ENCODE measurements at places on chromosomes 6 and 20. TPM values are rescaled to one million over a fixed set of nuclear protein-coding genes. Genes with fewer than 3 reads are reported as not detected.

- no peak overlapping the region for H3K27ac ChIP-seq
- no peaks in the 10 kb centered on the region for H3K27me3 ChIP-seq
- peak; percentile 36 for DNase-seq
- no peak overlapping the region for H3K4me3 ChIP-seq
- peaks cover 11% of the 10 kb centered on the region for H3K4me1 ChIP-seq
Observed at GRCh38 chr6:156347246-156347645, 429.9 kb upstream of the ARID1B start.

DNA sequence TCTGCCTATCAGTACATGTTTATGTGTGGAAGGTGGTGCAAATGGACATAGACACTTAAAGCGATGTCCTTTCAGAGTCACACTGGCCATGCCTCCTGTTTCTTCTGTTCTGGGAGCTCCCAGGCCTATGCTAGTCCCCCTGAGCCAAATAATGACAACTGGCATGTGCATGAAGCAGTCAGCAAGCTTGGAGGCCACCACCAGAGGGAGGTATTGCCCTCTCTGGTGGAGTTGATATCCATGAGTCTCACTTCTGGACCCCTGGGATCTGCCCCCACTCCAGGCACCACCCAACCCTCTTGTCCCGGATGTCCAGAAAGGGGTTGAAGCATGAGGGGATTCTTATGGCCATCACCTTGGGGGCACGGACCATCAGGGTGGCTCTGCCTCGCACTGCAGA is 172.2 kb downstream of the AIG1 start:
- peak; percentile 29 for DNase-seq
- no peaks in the 10 kb centered on the region for H3K27me3 ChIP-seq
- H3K4me1 ChIP-seq: no peaks in the 10 kb centered on the region
- H3K27ac ChIP-seq: no peak overlapping the region
- no peak overlapping the region for H3K4me3 ChIP-seq
- H3K36me3 ChIP-seq: no peaks in the 10 kb centered on the region

DNA sequence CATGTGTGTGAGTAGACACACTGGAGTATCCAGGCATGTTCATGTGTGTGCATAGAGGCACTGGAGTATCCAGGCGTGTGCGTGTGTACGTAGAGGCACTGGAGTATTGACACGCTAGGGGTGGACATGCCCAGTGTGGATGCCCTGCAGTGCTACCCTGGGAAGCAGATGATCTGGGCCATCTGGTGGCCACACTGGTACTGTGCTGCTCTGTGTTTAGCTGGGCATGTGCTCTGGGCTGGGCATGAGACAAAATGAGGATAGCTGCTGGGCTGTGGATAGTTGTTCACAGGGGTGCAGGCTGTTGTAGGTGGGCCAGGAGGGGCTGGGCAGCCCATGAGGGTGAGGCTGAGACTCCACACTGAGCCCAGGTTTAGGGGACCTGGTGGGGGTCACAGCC is 24.0 kb upstream of the NPBWR2 start:
- H3K27ac ChIP-seq: no peak overlapping the region
- no peak overlapping the region for H3K4me3 ChIP-seq
- no peak for DNase-seq

GRCh38 chr6:149962461-149963211 is 1.1 kb upstream of the ULBP1 start:
- no peaks in the 10 kb centered on the region for H3K27me3 ChIP-seq
- H3K36me3 ChIP-seq: no peaks in the 10 kb centered on the region
- DNase-seq: no peak
- H3K4me1 ChIP-seq: no peaks in the 10 kb centered on the region
- H3K4me3 ChIP-seq: no peak overlapping the region

DNA sequence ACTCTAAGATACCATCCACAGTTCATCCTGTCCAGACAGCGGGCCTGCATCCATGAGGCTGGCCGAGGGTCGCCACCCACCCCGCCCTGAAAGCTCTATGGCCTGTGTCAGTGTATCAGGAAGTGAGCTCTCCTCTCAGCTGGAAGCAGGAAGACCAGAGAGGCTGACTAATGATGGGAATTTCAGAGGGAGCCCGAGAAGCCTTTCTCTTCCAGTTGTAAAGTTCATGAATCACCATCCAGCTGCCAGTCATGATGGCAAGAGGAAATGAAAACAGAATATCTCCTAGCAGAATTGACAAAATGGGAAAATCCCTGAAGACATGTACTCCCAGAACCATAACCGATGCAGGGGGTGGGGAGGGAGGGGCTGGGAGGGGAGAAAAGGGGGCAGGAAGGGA is 109.6 kb upstream of the RPS6KA2 start:
- no peak overlapping the region for H3K27ac ChIP-seq
- no peak overlapping the region for H3K4me3 ChIP-seq
- peaks cover 2% of the 10 kb centered on the region for H3K27me3 ChIP-seq
- no peaks in the 10 kb centered on the region for H3K36me3 ChIP-seq
- no peak for DNase-seq
- H3K4me1 ChIP-seq: peaks cover 1% of the 10 kb centered on the region

DNA sequence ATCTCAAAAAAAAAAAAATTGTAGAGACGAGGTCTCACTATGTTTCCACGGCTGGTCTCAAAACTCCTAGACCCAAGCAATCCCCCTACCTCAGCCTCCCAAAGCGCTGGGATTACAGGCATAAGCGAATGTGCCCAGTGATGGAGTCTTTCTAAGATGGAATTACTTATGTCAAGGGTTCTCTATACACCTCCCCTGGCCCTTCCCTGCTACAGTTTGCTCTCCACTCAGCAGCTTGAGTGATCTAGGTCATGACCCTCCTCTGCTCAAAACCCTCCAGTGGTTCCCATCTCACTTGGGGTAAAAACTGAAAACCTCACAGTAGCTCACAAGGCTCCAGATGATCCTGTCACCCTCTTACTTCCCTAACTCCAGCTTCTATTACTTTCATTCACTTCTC is 1.8 kb upstream of the DNPH1 start:
- peaks cover 3% of the 10 kb centered on the region for H3K27me3 ChIP-seq
- no peaks in the 10 kb centered on the region for H3K4me1 ChIP-seq
- DNase-seq: no peak
- H3K36me3 ChIP-seq: no peaks in the 10 kb centered on the region
- no peak overlapping the region for H3K4me3 ChIP-seq

GRCh38 chr6:34052918-34053608 is 92.8 kb downstream of the GRM4 start:
- no peak for DNase-seq
- no peaks in the 10 kb centered on the region for H3K27me3 ChIP-seq
- no peak overlapping the region for H3K4me3 ChIP-seq
- H3K27ac ChIP-seq: no peak overlapping the region
- peaks cover 3% of the 10 kb centered on the region for H3K4me1 ChIP-seq

- no peaks in the 10 kb centered on the region for H3K27me3 ChIP-seq
- no peak overlapping the region for H3K4me3 ChIP-seq
- peaks cover 15% of the 10 kb centered on the region for H3K4me1 ChIP-seq
Observed at GRCh38 chr20:62664019-62664971, 22.0 kb downstream of the SLCO4A1 start.

DNA sequence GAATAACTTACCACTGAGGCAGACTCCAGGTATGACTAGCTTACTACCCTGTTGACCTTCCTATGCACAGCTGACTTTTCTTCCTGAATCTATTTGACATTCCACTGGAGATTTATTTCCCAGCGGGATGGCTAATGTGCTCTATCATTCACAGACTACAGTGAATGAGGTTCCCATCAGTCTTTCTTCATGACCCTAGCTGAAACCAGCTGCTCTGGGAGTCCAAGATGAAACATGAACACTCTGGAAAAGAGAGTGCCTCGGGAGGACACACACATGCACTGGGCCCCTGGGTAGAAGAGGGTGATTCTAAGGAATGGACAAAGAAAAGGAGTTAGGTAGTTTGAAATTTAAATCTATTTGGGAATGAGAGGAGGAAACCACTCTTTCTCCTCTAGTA is 82.6 kb upstream of the DST start:
- H3K36me3 ChIP-seq: no peaks in the 10 kb centered on the region
- H3K4me1 ChIP-seq: peaks cover 7% of the 10 kb centered on the region
- H3K4me3 ChIP-seq: no peak overlapping the region
- DNase-seq: no peak

- H3K27me3 ChIP-seq: no peaks in the 10 kb centered on the region
- H3K27ac ChIP-seq: no peak overlapping the region
- no peaks in the 10 kb centered on the region for H3K4me1 ChIP-seq
- H3K36me3 ChIP-seq: no peaks in the 10 kb centered on the region
- no peak overlapping the region for H3K4me3 ChIP-seq
Observed at GRCh38 chr20:7094438-7094997, 327.0 kb downstream of the BMP2 start.

DNA sequence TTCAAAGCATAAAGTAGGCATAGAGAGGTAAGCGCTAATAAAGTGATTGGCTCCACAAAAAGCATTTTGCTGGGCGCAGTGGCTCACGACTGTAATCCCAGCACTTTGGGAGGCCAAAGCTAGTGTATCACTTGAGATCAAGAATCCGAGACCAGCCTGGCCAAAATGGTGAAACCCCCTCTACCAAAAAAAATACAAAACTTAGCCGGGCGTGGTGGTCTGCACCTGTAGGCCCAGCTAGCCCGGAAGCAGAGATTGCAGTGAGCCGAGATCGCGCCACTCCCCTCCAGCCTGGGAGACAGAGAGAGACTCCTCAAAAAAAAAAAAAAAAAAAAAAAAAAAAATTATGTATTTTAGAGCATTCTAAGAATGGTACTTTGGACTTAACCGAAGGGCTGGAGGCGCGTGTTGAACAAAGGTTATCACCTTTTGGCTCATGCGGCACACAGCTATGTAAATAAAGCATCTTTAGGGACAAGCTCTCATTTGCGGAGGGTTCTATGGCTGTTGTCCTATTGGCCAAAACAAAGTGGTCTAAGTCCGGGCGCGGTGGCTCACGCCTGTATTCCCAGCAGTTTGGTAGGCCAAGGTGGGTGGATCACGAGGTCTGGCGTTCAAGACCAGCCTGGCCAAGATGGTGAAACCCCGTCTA is 17.4 kb downstream of the HFE start:
- no peaks in the 10 kb centered on the region for H3K4me1 ChIP-seq
- H3K4me3 ChIP-seq: no peak overlapping the region
- no peaks in the 10 kb centered on the region for H3K27me3 ChIP-seq
- no peaks in the 10 kb centered on the region for H3K36me3 ChIP-seq

DNA sequence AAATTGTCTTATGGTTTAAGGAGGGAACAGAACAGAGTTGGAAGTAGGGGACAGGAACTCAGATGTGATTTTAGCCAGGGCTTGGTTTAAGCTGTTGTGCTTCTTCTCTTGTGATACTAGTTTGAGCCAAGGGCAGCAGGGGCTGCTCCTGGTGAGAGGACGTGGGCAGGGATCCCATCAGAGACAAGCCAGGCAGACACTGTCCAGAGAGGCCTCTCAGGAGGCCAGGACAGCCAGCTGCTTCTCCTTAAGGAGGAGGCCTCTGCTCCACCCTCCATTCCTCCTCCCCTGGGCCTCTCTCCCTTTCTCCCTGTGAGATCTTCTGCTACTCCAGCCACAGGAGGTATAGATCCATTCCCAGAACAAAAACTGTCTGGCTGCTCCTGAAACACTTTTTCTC is 108.4 kb upstream of the MLN start:
- no peak overlapping the region for H3K27ac ChIP-seq
- no peaks in the 10 kb centered on the region for H3K36me3 ChIP-seq
- DNase-seq: no peak
- H3K4me1 ChIP-seq: peaks cover 4% of the 10 kb centered on the region

DNA sequence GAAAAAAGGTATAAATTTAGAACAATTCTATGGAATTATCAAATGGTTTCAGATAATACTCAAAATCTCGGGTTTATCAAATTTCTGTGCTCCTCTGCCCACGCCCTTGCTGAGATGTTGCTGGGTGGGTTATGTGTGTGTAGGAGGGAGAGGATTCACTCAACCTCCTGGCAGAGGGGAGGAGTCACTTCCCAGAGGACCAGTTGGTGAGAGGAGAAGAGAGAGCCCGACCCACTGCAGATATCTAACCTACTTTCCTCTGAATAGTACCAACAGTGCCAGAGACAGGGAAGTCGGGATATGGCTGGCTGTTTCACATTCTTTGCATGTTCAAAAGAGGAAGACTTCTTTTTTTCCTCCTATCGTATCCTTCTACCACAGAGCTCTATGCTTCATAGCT is 187.1 kb upstream of the MAN1A1 start:
- H3K4me3 ChIP-seq: no peak overlapping the region
- no peaks in the 10 kb centered on the region for H3K27me3 ChIP-seq
- DNase-seq: no peak
- H3K36me3 ChIP-seq: no peaks in the 10 kb centered on the region

DNA sequence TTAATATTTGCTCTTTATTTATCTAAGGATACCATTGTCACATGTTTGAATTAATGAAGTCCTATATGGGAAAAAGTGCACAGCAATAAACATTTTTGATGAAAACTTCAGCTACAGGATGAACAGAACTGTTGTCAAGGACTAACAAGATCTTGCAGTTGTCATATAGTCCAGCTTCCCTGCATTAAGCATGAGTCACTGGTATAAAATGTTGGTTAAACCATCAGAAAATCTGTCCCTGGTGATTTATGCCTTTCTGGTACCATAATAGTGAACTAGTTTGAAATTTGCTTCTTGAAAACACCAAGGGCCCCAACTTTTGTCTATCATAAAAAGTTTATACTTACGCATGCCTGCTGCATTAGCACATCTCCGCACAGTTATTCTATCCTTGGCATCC is 60.4 kb upstream of the RSPO3 start:
- no peak overlapping the region for H3K4me3 ChIP-seq
- DNase-seq: no peak
- no peaks in the 10 kb centered on the region for H3K36me3 ChIP-seq
- no peaks in the 10 kb centered on the region for H3K27me3 ChIP-seq

GRCh38 chr6:89525786-89526562 is 93.0 kb downstream of the ANKRD6 start:
- H3K4me1 ChIP-seq: no peaks in the 10 kb centered on the region
- no peak overlapping the region for H3K27ac ChIP-seq
- no peaks in the 10 kb centered on the region for H3K36me3 ChIP-seq
- no peak for DNase-seq
- H3K4me3 ChIP-seq: no peak overlapping the region

GRCh38 chr6:19715167-19715551 is 122.0 kb upstream of the ID4 start:
- no peak for DNase-seq
- H3K27me3 ChIP-seq: no peaks in the 10 kb centered on the region
- H3K27ac ChIP-seq: no peak overlapping the region
- H3K4me1 ChIP-seq: peaks cover 4% of the 10 kb centered on the region

GRCh38 chr20:19706463-19706862 is 51.6 kb upstream of the RIN2 start:
- no peak overlapping the region for H3K4me3 ChIP-seq
- no peak overlapping the region for H3K27ac ChIP-seq
- DNase-seq: peak; percentile 6

- H3K27ac ChIP-seq: no peak overlapping the region
- no peaks in the 10 kb centered on the region for H3K36me3 ChIP-seq
- no peak overlapping the region for H3K4me3 ChIP-seq
- no peaks in the 10 kb centered on the region for H3K27me3 ChIP-seq
- DNase-seq: no peak
- peaks cover 2% of the 10 kb centered on the region for H3K4me1 ChIP-seq
Observed at GRCh38 chr6:136524339-136524935, 25.8 kb downstream of the MAP7 start.

FAM83D gene
- 2.2 TPM for total RNA-seq

TBX18 gene
- total RNA-seq: 0.25 TPM

SLC35D3 gene
- 0.54 TPM for total RNA-seq

PHACTR1 gene
- 48.4 TPM for total RNA-seq

CCN6 gene
- total RNA-seq: not detected

NRN1 gene
- total RNA-seq: 9.4 TPM

CTCFL gene
- total RNA-seq: not detected

PARD6B gene
- 38.1 TPM for total RNA-seq

ABHD16B gene
- not detected for total RNA-seq

SLX4IP gene
- 9.5 TPM for total RNA-seq

PERP gene
- 29.1 TPM for total RNA-seq

TINAG gene
- not detected for total RNA-seq

SIRPB1 gene
- total RNA-seq: 1.2 TPM

NAPB gene
- 45.7 TPM for total RNA-seq

KCNS1 gene
- total RNA-seq: 3.0 TPM

EEF1E1 gene
- 18.9 TPM for total RNA-seq

SAMD10 gene
- total RNA-seq: 2.3 TPM
